ENCODE measurements at places on chromosomes 6 and 20.

DNA sequence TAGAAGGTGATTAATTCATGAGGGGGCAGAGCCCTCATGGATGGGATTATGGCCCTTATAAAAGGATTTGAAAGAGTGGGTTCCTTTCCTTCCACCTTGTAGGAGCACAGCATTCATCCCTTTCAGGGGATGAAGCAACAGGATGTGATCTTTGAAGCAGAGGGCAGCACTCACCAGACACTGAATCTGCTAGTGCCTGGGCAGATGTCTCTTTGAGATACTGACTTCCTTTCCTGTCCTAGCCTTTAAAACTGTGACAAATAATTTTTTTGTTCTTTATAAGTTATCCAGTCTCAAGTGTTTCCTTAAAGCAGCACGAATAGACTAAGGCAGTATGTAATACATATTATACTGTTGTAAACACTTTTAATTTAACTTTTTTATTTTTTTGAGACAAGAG is 538.6 kb upstream of the RNF217 start:
- DNase-seq = no peak

DNA sequence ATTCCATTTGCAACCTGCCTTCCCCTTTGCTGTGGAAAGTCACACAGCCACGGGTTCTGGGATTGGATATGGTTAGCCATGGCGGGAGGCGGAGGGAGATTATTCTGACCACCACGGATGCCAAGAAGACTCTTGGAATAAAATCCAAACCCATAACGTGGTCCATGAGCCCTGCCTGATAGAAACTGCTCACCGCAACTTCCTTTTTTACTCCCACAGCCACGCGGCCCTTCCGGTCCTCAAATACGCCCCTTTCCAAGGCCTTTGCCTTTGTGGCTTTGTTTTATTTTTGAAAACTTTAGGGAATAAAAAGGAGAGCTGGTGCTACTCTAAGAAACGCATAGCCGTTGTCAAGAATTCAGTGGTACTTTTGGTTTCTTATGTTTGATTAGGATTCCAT is 602.5 kb upstream of the CDH4 start:
- no peak for DNase-seq

- peak; percentile 97 for DNase-seq
Measured at GRCh38 chr6:159691133-159691962, 1.7 kb downstream of the SOD2 start.

- no peak for DNase-seq
Measured at GRCh38 chr6:159036673-159037072, 8.1 kb downstream of the TAGAP start.

DNA sequence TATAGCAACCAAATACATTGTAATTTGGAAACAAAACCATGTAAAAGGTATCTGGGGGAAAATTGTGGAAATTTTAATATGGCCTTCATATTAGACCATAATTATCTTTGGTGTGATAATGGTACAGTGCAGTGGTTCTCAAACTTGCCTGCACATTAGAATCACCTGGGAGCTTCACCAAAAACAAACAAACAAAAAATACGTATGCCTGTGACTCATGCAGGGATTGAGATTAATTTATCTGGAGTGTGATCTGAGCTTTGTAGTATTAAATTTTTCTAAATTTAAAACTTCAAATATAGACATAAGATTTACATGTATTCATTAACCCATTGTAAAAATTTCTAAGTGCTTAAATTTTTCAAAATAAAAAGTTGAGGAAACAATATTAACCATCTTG is 31.5 kb downstream of the ARHGAP18 start:
- no peak for DNase-seq

- no peak for DNase-seq
Measured at GRCh38 chr6:117389227-117390057, 36.3 kb downstream of the ROS1 start.

GRCh38 chr6:129446272-129447197 is 263.4 kb downstream of the ARHGAP18 start:
- no peak for DNase-seq

DNA sequence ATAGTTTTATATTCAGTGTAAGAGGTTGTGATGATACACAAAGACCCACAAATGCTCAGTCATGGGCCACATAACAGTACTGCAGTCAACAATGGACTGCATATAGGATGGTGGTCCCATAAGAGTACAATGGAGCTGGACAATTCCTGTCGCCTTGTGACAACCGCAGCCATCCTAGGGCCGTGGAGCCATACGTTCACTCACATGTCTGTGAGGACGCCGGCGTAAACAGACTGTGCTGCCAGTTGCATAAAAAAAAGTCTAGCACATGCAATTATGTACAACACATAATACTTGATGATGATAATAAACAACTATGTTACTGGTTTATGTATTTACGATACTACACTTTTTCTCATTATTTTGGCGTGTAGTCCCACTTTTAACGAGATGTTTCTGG is 30.9 kb downstream of the BFSP1 start:
- no peak for DNase-seq

DNA sequence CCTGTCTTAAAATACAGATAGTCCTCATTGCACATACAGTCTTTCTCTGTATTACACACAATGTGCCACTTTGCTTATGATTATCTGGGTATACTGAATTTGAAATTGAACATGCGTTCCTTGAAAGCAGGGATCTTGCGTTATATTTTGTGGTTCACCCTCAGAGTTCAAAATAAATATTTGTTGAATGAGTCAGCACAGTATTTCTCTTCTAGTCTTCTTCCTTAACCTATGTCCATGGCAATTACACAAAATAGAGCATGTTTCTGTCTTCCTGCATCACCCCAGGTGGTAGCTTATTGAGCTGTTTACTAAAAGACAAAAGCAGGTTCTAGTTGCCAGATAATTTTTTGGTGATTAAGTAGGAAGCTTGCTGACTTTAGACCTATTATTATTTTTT is 272.9 kb upstream of the FERMT1 start:
- DNase-seq = no peak

DNA sequence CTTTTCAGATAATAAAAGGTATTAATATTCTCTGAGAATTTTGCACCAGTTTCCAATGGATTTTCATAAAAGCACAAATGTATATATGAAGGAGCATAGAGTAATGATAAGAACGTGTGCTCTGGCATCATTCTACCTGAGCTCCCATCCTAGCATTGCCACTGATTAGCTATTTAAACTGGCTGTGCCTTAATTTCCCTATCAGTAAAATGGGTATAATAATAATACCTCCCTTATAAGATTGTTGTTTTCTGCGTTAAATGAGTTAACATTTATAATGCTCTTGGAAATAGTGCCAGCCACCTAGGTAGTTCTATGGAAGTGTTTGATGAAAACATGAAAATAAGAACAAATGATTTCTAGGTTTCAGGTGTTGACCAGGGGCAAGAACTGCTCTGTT is 11.2 kb downstream of the ZKSCAN3 start:
- no peak for DNase-seq

DNA sequence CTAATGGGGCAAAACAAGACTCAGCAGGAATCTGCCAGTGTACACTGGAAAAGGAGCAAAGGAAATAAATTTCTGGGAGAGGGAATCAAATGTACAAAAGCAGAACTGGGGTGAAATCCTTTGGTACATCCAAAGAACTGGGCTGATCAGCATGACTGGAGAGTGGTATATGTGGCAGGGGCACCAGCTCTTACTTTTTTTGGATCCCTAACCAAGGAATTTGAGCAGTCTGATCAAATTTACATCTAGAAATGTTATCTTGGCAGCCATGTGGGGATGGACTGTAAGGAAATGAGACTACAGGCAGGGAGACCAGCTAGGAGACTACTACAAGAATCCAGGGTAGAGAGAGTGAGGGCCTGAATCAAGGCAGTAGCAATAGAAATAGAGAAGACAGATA is 1.2 kb upstream of the ZSCAN31 start:
- DNase-seq = no peak

DNA sequence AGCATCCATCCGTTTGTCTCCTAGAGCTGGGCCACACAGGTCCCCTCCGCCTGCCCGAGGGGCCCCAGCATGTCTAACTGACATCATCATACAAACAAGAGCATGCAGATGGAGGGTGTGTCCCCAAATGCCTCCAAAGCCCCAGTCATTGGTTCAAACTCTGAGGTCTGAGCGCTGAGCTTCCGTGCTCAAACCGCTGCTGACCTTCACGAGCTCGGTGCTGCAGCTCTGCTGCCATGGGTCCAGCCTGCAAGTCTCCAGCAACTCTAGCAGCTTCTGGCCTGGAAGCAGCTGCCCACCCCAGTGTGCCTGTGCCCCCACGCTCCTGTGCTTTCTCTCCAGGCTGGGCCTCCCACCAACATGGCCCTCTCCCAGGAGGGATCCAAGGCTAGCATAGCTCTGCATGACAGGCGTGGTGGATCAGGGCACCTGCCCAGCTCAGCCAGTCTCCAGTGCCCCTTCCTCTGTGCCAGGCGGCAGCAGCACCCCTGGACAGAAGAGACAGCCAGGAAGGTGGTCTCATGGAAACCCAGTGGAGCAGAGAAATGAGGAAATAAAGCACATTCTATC is 131.6 kb upstream of the PMEPA1 start:
- DNase-seq = no peak

DNA sequence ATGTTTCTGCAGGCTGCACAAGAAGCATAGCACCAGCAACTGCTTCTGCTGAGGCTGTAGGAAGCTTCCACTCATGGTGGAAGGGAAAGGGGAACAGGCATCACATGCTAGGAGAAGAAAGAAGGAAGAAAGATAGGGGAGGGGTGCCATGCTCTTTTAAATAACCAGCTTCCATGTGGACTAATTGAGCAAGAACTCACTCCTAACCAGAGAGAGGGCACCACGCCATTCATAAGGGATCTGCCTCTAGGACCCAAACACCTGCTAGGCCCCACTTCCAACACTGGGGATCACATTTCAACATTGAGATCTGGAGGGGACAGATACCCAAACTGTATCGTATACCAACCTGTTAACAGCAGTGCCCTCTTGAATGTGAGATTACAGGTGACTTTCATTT is 46.9 kb upstream of the ARMC2 start:
- DNase-seq = no peak

DNA sequence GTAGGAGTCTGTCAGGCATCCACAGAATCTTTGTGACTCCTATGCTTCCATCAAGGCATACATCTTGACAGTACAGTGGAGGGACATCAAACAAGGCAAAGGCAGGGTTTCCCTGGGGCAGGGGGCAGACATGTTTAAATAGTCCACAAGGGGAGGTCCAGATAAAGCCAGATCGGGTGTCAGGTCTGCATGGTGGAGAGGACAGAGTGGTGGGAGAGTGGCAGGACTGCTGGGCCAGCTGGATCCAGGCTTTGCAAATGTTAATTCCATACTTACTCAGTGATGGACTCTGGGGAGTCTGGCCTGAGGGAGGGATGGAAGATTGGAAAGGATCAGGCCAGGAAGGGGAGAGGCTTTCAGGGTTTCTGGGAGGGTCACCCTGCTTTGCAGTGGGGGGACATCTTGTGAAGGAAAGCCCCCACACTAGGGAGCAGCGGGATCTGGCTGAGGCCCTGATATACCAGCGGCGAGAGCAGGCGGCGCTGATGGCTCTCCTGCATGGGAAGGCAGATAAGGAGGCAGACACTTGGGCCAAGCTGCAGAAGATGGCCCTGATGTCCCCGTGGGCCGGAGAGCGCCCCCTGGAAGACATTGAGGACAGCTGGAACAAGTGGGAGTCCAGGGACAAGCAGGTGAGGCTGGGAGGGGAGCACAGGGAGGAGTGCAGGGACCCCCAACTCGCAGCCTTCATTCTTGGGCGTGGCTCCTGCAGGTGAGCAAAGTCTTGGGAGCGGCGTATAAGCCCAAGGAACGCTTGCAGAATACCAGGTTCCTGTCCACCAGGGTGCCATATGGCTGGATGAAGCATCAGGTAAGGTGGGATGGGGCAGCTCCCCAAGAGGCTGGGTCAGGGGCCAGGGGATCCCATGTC is 44.6 kb downstream of the SUN5 start:
- no peak for DNase-seq
